Stimulated activated CD8-positive, alpha-beta memory T cell treated with anti-CD3 and anti-CD28 coated beads, Interleukin-4, amount 100 ng/mL, for 4 hours (primary cell): ENCODE measurements at places on chromosomes 1 and 21.

GRCh38 chr1:174974711-174975119 is 25.0 kb upstream of the CACYBP start:
- DNase-seq, result no peak

DNA sequence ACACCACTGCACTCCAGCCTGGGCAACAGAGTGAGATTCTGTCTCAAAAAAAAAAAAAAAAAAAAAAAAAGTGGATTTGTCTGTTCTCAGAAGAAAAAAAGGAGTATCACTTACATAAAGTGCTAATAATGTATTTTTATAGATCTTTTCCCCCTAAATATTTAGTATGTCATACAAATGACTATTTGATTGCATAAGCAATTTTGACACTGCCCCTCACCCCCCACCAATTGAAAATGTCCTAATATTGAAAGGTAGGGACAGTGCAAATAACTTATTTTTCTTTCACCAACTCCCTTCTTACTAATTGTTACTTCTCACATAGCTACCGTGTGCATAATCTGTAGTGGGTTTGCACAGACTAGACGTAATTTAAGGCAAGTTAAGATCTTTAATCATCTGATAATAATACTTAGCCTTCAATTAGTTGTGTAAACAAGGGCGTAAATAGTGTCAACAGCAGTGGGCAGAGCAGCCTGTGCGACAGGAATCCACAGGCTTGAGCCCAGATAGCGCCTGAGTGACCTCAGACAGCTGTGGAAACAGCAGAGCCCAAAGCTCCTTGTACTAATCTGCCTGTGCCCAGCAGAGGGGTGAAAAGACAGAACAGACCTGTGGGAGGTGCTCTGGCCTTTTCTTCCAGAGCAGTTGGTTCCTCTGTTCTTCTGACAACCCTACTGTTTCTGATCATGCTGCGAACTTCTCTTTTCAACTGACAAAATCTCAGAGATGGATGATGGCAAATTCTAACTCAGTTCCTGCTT is 4.5 kb upstream of the IER5 start:
- DNase-seq, result no peak

GRCh38 chr1:179031855-179032513 is 6.3 kb downstream of the FAM20B start:
- DNase-seq, result no peak

- no peak for DNase-seq
Measured at GRCh38 chr1:40802742-40803113, 19.1 kb downstream of the KCNQ4 start.

DNA sequence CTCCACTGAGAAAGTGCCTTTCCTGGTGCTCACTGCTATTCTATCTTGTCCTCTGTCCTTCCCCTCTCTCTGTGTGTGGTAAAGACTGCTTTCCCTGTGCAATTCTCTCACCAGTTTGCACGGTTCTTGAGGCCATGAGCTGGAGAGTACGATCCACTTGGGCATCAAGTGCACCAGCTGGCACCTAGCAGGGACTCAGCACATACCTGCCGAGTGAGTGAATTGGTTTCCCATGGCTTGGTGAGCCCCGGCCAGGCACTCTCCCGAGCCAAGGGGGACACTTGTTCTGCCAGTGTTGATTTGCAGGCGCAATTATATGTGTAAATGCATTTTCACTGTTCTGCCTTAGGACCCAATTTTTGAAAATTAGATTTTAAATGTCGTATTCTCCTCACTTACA is 313.5 kb downstream of the DISC1 start:
- no peak for DNase-seq

GRCh38 chr1:91621907-91622306 is 121.3 kb downstream of the CDC7 start:
- no peak for DNase-seq

- DNase-seq, result no peak
Measured at GRCh38 chr21:39381009-39381408, 32.1 kb upstream of the HMGN1 start.

DNA sequence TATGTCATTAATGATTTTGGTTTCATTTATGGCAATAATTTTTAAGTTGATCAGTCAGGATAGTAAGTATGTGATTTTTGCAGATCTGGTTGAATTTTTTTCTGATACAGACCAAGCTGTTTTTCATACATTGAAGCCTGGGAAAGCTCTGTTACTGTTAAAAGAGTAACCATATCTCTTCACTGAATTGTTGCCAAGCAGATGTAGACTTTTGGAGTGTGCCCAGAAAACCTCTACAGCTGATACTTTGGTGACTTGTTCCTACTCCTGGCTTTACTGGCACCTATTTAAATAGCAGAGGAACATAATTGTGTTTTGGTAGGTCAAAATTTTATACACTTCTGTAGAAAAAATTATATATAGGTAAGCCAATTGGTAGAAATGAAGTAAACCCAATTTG is 49.4 kb downstream of the NFIA start:
- DNase-seq, result no peak

GRCh38 chr1:5312862-5313261 is 658.5 kb downstream of the AJAP1 start:
- DNase-seq, result no peak

GRCh38 chr1:5740865-5741860 is 251.1 kb downstream of the NPHP4 start:
- DNase-seq, result no peak

GRCh38 chr21:35338881-35339632 is 290.0 kb upstream of the RUNX1 start:
- no peak for DNase-seq

DNA sequence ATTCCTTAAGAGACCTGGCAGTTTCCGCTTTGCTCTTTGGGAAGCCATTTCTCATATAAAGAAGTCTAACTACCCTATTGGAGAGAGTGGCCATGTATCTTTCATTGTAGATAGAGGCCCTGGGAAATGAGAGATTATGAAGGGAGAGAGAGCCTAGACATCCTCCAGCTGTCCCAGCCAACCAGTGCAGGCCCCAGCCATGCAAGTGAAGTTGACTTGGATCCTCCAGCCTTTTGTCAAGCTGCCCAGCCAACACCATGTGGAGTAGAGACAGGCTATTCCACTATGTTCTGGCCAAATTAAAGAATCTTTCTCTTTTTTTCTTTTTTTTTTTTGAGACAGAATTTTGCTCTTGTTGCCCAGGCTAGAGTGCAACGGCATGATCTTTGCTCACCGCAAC is 7.1 kb upstream of the ANP32E start:
- no peak for DNase-seq

GRCh38 chr1:91883470-91883869 is 2.5 kb downstream of the TGFBR3 start:
- no peak for DNase-seq

DNA sequence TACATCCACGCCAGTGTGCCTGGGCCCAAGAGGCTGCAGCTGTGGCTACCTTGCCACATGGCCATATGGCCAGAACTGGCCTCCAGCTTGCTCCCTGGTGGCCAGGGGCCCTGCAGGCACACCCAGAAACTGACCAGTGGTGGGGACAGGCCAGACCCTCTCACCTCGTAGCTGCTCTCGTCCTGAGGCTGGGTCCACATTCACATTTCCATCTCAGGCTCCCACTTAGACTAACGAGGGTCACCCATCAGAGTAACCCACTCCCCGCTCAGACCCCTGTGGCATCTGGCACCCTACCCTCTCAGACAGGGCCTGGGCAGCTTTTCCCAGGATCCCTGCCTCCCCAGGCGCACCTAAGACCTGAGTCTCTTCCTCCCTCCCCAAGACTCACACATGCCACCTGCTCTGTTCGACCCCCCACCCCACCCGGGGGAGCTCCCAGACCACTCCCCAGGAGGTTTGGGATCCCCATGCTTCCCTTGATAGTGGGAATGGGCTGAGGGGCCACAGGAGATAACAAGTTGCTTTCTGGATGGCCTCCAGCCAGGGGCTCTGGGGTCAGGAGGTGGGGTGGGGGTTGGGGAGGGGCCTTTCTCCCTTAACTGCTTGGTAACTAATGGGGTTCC is 21.3 kb upstream of the RNU1-4 start:
- DNase-seq, result no peak

- DNase-seq, result no peak
Measured at GRCh38 chr1:3292051-3292722, 162.3 kb upstream of the ARHGEF16 start.

DNA sequence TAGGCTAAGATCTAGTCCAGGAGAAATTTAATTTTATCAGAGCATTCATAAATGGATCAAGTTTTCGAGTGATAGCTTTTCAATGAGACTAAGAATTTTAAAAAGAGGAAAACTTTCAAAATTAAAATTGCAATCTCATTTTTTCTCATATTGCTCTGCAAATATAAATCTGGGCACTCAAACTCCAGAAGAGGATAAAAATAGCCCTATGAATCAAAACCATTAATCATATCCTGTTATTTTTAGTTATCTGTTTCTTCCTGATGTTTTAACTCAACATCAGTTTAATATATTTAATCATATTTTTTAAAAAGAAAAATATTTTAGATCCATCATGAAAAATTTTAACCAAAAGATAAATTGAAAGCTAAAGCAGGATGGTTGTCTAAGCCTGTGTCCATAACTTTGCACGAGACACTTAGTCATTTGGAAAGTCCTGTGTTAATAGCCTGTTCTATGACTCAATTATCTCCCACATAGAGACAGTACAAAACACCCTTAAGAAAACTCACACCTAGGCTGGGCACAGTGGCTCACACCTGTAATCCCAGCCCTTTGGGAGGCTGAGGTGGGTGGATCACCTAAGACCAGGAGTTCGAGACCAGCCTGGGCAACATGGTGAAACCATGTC is 17.1 kb upstream of the PRRC2C start:
- DNase-seq, result no peak

GRCh38 chr21:43733529-43734071 is 14.7 kb downstream of the PDXK start:
- DNase-seq, result no peak

DNA sequence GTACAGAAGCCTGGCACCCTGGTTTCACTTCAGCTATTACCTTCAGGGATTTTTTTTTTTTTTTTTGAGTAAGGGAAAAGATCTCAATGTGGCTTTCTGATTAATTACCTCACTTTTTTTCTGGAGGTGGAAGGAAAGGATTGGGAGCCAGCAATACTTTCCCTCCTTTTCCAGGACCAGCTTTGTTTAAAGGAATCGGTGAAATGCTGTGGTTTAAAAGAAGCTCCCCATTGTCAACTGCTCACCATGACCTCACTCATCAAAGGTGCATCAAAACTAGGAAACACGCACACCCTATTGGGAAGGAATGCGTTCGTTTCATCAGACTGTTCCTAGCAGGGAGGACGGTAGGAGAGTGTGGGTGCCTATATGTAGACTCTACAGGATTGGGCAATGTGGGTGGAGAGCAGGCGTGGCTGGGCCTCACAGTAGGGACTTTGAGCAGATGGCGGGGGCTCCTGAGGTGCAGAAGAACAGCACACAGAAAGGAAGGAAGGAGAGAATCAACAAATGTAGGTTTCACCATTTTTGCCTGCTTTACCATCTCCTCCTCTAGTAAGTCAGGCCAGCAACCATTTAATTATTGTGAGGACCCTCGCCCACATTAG is 13.0 kb downstream of the PHGDH start:
- no peak for DNase-seq

- DNase-seq, result no peak
Measured at GRCh38 chr1:31243501-31244286, 4.0 kb upstream of the NKAIN1 start.

- DNase-seq, result no peak
Measured at GRCh38 chr1:203733009-203733863, 31.7 kb upstream of the LAX1 start.

GRCh38 chr1:23957096-23957495 is 2.5 kb upstream of the PNRC2 start:
- DNase-seq, result no peak

DNA sequence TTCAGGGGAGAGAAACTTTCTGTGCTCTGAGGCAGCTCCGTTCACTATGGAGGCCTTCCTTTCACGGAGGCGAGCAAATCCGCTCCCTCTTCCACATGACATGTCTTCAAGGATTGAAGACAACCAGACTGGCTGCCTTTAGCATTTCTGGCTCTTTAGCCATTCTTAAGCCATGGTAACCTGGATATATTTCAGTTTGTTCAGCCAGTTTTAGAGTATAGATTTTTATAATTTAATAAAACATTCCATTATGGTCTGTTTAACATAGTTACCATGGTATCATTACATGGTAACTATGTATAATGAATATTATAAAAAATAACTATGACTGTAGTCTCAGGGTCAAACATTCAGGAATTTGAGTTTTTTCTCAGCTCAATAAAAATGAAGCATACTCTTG is 54.2 kb upstream of the NFIA start:
- DNase-seq, result no peak

DNA sequence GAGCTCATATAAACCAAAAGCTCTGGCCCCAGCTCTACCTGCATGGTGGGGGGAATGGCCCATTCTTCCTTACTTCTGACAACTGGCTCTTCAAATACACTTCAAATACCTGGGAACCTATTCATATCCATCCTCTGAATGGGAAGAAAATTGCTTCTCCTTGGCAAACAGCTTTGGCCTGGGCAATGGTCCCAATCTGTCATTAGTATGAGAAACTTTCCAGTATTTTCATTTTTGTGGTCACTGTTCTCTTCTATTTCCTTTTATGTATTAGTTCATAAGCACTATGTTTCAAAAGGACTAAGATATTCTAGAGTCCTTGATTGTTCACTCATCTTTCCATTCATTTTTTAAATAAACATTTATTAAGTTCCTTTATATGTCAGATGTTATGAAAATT is 5.2 kb upstream of the HSD3B2 start:
- DNase-seq, result no peak

- no peak for DNase-seq
Measured at GRCh38 chr1:32960819-32961355, 3.7 kb downstream of the RNF19B start.

- no peak for DNase-seq
Measured at GRCh38 chr1:100448366-100448765, 89.6 kb upstream of the GPR88 start.

- DNase-seq, result no peak
Measured at GRCh38 chr1:28519946-28520725, 14.3 kb downstream of the RCC1 start.

- no peak for DNase-seq
Measured at GRCh38 chr1:175597969-175598765, 145.2 kb downstream of the TNR start.

- no peak for DNase-seq
Measured at GRCh38 chr1:3327389-3327702, 127.1 kb upstream of the ARHGEF16 start.
